ENCODE measurements at places on chromosomes 4 and X.

- DNase-seq: peak; percentile 32
Measured at GRCh38 chrX:19889582-19890342, 2.4 kb upstream of the SH3KBP1 start.

DNA sequence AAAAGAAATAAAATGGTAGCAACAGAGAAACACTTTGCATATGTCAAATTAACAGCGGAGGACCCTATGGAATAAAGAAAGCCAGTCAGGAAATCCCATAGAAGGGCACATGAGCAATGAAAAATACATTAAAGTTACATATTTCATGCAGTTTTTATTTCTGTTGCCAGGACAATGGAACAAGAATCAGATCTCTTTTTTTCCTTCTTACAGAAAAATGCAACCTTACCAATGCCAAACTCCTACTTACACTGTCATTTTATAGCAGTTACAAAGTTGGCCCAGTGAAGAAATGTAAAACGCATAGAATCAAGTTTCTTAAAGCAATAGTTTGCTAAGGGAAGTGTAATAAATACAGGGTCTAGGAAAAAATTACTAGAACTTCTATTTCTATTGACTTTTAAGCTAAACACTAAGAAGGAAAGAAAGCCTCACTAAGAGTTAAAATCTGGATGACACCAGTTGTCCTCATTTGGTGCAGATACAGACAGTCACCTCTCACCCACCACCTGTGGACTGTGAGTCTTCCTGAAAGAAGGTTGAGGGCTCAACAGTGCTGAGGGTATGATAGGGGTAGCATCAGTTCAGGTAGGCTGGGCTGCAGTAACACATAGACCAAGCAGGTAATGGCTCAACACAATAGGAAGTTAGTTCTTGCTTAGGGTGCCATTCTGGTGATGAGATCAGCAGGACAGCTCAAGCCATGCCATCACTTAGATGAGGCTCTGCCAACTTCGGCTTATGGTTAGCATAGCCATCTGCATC, 224.6 kb downstream of the ANAPC10 start:
- no peak for DNase-seq

GRCh38 chr4:72568959-72569718, at the start of gene ADAMTS3:
Gene ADAMTS3, minus strand, starts transcription at chr4:72569221. Its CDS starts 459 bp downstream, at chr4:72568762.
- no peak for DNase-seq

DNA sequence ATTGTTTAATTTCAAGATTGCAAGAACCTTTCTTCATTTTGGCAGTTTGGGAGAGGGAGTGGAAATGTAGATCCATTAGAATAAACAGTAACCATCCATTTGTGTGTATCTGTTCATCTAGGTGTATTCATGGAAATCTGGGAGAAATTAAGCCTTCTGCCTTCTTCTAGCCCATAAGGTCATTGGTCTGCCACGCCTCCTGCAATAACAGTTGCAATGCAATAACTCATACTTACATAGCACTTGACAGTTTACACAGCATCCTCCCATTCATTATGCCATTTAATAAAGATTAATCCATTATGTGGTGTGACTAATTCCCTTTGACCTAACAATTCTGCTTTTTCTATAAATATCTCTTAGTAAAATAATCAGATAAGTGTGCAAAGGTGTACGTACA, 42.6 kb downstream of the SHROOM4 start:
- DNase-seq: no peak

DNA sequence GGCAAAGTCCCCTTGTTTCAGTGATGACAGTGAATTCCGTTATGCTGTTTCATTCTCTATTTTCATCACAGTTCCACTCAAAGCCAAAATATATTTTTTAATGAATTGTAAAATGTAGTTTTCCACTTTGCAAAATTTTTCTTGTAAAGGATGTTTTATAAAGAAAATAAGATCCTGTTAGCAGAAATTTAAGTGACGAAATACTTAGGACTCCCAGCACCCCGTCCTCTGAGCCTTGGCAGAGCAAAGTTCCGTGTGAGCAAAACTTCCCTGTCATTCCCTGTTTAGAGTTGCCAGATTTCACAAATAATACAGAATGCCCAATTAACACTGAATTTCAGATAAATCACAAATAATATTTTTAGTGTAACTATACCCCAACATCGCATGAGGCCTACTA, 81.0 kb upstream of the RBPJ start:
- DNase-seq: no peak

Data from activated gamma-delta T cell treated with anti-CD3 and anti-CD28 coated beads, Interleukin-2, amount 50 U/mL, for 16 hours (primary cell).